KG1 (cell line): ENCODE measurements at places on chromosomes 13 and 19.

- DNase-seq = no peak
These were observed 167.7 kb downstream of the SPRY2 start for GRCh38 chr13:80173224-80173623.

DNA sequence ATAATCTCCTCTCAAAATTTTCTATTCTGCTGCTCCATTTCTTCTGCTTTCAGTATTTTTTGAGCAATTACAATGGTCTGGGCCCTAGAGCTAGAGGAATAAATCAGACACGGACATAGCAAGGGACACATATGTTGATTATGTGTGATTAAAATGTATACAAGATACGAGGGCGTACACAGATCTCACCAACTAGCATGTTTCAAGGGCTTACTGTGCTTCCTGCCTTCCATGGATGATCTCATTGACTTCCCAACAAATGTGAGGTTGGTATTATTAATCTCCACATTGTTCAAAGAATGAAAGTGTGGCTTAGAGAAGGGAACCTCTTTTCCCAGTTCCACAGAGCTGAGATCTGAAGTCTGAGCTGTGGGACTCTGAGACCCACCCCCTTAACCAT lies 9.1 kb downstream of the PLD3 start:
- DNase-seq = no peak

GRCh38 chr13:78341032-78341431 lies 262.3 kb downstream of the POU4F1 start:
- DNase-seq = no peak

DNA sequence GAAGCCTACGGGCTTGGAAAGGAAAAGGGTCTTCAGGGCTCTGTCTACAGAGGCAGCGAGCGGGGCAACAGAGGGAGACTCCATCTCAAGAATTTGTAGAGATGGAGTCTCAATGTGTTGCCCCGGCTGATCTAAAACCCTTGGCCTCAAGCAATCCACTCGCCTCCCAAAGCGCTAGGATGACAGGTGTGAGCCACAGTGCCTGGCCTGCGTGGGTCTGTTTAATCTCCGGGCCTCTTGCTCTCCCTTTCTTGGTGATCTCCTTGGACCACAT lies 8.1 kb downstream of the RPS9 start:
- no peak for DNase-seq

- no peak for DNase-seq
These were observed 4.8 kb downstream of the ZNF439 start for GRCh38 chr19:11853358-11853757.

GRCh38 chr19:4543842-4544647 lies 4.2 kb upstream of the LRG1 start:
- no peak for DNase-seq

GRCh38 chr19:50252111-50252886 lies 48.9 kb downstream of the MYH14 start:
- peak; percentile 1 for DNase-seq

DNA sequence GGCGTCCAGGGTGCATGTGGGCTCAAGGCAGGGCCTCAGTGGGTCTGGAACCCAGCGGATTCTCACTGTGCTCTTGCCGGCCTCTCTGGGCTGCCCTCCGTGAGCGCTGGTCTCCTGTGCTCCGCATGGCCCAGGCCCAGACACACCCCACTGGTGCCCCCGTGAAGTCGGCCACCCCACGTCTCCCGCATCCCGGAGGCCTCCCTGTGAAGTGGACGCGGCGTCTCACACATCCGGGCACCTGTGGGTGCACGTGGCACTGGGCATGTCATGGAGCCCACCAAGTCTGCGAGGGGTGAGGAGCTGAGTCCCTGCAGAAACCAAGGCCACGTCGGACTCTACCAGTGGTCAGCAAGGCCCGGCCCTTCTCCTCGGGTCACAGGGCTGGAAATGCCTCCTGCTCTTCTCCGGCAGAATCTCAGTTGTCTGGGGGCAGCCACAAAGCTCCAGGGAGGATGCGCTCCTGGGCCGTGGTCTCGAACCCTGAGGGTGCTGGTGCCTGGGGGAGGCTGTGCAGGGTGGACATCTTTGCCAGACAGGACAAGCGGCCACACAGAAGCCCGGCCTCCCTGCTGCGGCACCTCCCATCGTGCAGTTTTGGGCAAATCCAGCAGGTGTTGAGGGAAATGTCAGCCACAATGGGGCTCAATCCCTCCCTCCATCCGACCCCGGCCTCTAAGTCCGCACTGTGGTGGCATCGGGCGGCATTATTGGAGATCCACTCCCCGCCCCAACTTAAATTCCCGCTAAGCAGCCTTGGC lies 2.2 kb downstream of the C13orf46 start:
- DNase-seq = no peak

DNA sequence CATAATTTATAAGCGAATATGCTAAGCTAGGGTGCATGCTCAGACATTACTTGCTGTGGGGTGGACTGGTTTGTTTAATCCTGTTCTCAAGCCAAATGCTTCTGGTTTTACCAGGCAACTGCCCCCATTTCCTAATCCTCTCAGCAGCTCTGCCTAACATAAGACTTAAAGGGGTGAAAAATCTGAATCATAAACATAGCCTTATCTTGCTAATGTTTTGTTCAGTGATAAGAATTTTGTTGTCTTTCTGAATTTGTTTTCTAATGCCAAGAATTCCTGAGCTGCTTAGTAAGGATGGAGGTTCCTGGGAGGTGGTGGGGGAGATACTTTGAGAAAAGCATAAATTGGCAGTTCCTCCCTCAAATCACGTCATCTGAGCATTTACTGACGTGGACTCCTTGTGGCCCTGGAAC lies 42.7 kb downstream of the ING1 start:
- DNase-seq = no peak

- no peak for DNase-seq
These were observed 15.1 kb upstream of the CACNG8 start for GRCh38 chr19:53947624-53948023.

DNA sequence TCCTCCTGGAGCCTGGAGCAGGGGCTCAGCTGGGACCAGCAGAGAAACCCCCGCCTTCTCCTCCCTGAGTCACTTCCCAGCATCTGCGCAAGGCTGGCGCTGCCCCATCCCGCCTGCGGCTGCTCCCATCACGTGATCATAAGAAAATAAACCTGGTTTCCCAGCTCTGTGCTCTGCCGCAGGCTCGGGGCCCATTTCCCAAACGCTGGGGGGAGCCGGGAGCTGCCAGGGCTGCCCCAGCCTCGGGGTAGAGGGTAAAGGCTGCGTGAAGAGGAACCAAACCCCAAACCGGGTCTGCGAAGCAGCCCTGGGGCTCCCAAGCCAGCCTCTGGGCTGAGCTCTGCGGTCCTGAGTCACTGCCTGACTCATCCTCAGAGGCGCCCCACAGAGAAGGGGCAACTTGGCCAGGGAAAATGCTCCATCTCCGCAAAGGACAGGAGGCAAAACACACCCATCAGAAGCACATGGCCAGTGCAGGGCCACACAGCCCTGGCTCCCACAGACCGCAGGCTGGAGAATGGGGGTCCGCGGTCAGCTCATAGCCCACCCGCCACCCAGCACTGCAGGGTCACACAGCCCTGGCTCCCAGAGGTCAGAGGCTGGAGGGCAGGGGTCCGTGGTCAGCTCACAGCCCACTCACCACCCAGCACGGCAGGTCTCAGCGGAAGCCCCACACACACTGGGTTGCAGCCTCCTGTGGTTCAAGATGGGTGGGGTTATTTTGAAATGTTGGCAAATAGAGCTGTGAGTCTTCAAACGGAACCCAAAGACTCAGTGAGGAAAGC lies 67.1 kb downstream of the RASA3 start:
- peak; percentile 26 for DNase-seq

- DNase-seq = no peak
These were observed 78.5 kb downstream of the TUBA3C start for GRCh38 chr13:19103140-19103539.

DNA sequence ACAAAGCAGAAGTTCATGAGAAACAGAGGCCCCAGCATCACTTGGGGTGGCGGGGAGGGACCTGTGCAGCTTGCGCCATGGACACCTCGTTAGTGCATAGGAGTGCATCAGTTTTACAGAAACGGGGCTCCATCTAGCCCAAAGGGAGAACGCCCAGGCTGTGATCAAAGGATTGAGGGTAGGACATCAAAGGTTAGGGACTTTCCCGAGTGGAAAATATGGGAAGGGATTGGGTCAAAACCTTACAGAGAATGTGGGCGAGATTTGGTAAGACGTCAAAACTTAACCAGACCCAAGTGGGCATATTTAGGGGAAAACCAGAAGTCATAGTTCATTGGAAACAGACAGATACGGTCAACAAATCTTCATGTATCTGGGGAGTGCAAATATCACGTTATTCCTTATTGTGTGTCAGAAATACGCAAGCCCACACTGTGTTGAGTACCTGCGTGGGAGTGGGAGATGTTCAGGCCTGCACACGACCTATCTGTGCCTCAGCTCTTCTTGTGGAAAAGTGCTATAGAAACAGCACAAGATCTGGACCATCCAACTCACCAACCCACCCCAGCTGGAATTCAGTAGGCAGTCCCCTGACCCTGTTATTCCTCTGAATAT lies 9.4 kb upstream of the GRAMD1A start:
- no peak for DNase-seq

DNA sequence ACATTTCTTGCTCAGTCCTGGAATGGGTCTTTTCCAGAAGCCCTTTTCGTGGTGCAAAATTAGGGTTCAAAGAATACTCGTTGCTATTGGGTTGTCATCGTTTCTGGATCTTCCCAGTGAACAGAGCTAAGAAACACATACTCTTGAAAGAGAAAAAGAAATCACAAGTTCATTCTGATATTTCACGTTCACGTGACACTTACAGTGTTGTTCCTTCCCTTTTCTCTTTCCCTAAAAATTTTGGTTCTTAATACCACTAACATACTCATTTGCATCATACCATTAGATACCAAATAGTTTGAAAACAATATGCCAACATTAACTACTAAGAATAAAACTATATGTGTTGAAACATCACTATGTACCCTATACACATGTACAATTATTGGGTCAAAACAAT lies 13.4 kb upstream of the GTF2F1 start:
- no peak for DNase-seq

GRCh38 chr13:29758531-29759114 lies 91.8 kb downstream of the UBL3 start:
- peak; percentile 63 for DNase-seq

DNA sequence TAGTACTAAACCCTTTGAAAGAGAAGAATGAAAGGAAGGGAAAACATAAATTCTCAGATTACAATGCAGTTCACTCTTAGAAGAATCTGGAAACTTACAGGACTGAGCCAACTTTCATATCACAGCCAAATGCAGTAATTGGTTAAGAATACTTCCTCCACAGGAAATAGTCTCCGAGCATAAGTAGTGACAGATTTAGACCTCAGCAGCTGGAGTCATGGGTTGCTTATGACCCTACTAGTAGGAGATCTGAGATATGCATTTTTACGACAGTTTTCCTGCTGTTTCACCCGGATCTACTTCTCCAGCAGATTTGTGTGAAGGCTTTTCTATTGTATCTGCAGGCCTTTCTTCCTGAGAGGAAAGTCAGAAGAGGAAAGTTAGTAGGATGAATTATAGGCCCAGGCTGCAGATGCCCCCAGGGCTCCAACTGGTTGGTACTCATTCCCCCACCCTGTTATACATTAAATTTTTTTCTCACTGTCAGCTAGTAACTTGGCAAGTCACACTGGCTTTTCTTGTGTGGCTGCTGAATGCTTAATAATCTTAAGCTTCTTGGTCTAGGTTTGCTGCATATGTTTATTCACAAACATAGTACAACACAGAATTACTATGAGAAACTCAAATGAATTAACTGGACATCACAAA lies 1241.5 kb upstream of the MIR17HG start:
- no peak for DNase-seq

- DNase-seq = peak; percentile 75
These were observed 750 bp upstream of the GPR108 start for GRCh38 chr19:6737873-6738786.

- DNase-seq = no peak
These were observed 50.7 kb downstream of the ACSBG2 start for GRCh38 chr19:6185835-6186834.

GRCh38 chr13:85549819-85550218 lies 249.4 kb downstream of the SLITRK6 start:
- DNase-seq = no peak

- peak; percentile 5 for DNase-seq
These were observed 32.3 kb upstream of the FGF9 start for GRCh38 chr13:21638319-21639282.

GRCh38 chr13:41962994-41963393 lies 2.1 kb upstream of the VWA8 start:
- no peak for DNase-seq

- no peak for DNase-seq
These were observed 42.2 kb upstream of the VSTM2B start for GRCh38 chr19:29483641-29483920.

DNA sequence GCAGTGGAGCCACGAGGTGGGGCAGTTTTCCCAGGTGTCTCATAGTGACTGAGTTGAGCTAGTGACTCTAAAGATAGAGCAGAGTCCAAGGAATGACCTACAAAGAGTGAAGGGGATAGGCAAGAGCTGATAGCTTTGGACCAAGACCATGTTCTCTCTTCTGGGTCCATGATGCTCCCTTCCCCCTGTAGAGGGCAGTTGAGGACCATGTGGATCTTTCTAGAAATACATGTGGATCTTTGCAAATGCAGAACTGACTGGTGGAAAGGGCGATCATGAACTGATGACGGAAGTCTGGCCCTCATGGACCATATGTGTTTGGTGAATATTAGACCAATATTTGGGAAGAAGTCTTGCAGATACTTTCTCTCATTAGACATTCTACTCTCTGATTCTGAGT lies 6.9 kb downstream of the PSG1 start:
- DNase-seq = no peak

GRCh38 chr13:97002581-97002980 lies 8.3 kb upstream of the OXGR1 start:
- DNase-seq = no peak

DNA sequence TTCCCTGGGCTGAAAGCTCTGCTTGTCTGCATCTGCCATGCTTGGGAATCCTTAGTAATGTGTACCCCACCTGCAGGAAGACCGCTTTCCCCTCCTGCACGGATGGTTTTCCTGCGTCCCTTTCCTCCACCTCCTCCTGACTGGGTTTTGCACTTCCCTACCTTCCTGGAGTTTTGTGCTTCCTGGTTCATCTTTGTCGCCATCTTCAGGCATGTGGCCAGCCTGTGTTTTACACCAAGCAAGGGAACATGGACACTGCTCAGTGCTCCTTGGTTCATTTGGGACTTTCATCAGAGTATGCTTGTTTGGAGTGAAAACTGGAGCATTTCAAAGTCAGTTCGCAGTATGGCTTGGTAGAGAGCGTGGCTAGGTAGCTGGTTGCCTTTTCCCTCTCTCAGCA lies 30.7 kb downstream of the ERICH6B start:
- DNase-seq = no peak

- DNase-seq = peak; percentile 87
These were observed at the start of gene ZNF431 for GRCh38 chr19:21141787-21142464. TSS of gene ZNF431 (plus strand) at chr19:21142040. CDS start at chr19:21142184, 144 bp downstream.

- DNase-seq = no peak
These were observed 13.5 kb downstream of the PLPP2 start for GRCh38 chr19:277581-278165.

DNA sequence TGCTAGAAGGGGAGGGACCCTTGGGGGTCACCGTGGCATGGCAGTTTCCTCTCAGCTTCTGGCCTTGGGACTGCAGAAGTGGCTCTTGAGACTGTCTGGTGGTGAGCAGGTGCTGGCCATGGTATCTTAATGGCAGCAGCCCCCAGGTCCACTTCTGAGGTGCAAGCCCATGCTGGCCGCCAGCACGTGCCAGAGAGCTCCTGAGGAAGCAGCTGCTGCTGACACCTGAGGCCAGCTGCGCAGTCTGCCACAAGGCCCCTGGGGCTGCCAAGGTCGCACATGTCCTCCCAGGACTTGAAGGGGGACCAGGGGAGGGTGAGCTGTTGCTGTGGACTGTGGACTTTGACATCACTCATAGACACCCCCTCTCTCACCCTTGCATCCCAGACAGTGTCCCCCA lies 48.0 kb downstream of the NFIX start:
- DNase-seq = no peak
